Placental pericyte (primary cell): ENCODE measurements at places on chromosomes 16 and 17. TPM values are rescaled to one million over a fixed set of nuclear protein-coding genes. Genes with fewer than 3 reads are reported as not detected.

CD300LF gene
- total RNA-seq, result 0.29 TPM in 1 of 2 replicates, not detected in the other

ZNF469 gene
- 4.4 and 8.9 TPM in 2 replicates for total RNA-seq

C17orf113 gene
- under 0.01 and 0.22 TPM in 2 replicates for total RNA-seq

TP53TG3B gene
- total RNA-seq, result 0.44 TPM in 1 of 2 replicates, not detected in the other

TMEM106A gene
- 9.8 and 11.7 TPM in 2 replicates for total RNA-seq

SENP3 gene
- 56.9 and 109 TPM in 2 replicates for total RNA-seq

TEX14 gene
- total RNA-seq, result not detected in 2 replicates

SLC16A11 gene
- 1.1 TPM in 1 of 2 replicates, not detected in the other for total RNA-seq

PROCA1 gene
- total RNA-seq, result 0.44 and 0.86 TPM in 2 replicates

TCAP gene
- 0.44 TPM in 1 of 2 replicates, not detected in the other for total RNA-seq

RNF40 gene
- 76.2 and 111 TPM in 2 replicates for total RNA-seq

EVI2A gene
- 1.1 and 1.9 TPM in 2 replicates for total RNA-seq

ARL5C gene
- not detected in 2 replicates for total RNA-seq

USP7 gene
- 63.9 and 90.3 TPM in 2 replicates for total RNA-seq

EME1 gene
- 0.66 and 12.0 TPM in 2 replicates for total RNA-seq

TAX1BP3 gene
- 192 and 236 TPM in 2 replicates for total RNA-seq

KCNH6 gene
- 0.14 TPM in 1 of 2 replicates, not detected in the other for total RNA-seq

SLX4 gene
- total RNA-seq, result 2.8 and 9.7 TPM in 2 replicates

LDHD gene
- total RNA-seq, result 0.29 and 1.5 TPM in 2 replicates

CASKIN1 gene
- total RNA-seq, result under 0.01 and 0.22 TPM in 2 replicates

KRTAP9-8 gene
- total RNA-seq, result not detected in 2 replicates
